Activated naive CD8-positive, alpha-beta T cell treated with anti-CD3 and anti-CD28 coated beads, Interleukin-2, amount 10 ng/mL, durations not matched to agents 7 days and 5 days (primary cell): ENCODE measurements at places on chromosomes 5 and 9. TPM values are rescaled to one million over a fixed set of nuclear protein-coding genes. Genes with fewer than 3 reads are reported as not detected.

DNA sequence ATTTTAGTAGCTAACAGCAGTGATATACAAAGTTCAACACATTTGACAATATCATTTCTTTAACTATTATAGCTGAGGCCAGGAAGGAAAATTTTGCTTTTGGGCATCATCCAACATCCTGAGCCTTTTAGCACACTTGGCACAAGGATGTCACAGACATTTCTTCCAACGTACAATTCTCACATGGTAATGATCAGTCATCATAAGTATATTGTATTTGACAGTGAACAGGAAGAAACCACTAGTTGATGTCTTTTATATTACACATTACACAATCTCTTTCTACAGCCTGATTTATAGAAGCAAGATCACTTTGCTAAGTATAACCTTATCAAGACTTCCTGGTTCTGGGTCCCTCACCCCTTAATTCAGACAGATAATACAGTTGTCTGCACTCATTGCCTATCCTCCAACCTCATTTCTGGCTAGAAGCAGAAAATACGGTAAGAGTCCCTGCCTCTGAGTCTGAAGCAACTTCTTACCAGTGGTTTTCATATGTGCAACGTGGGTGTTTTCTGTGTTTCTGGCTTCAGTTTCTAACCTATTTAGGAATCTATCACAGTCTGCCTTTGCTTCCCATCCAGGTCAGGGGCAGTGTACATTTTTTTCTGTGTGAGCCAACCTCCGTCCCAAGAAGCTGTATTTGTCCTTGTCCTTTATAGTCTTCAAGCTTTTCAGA, 167.8 kb downstream of the PAM start:
- no peak for DNase-seq

The UQCRQ gene
- total RNA-seq, result 278 TPM

- no peak for DNase-seq
Observed at GRCh38 chr5:11504886-11505193, 399.4 kb downstream of the CTNND2 start.

GRCh38 chr5:38121420-38121819, 136.9 kb upstream of the EGFLAM start:
- no peak for DNase-seq

DNA sequence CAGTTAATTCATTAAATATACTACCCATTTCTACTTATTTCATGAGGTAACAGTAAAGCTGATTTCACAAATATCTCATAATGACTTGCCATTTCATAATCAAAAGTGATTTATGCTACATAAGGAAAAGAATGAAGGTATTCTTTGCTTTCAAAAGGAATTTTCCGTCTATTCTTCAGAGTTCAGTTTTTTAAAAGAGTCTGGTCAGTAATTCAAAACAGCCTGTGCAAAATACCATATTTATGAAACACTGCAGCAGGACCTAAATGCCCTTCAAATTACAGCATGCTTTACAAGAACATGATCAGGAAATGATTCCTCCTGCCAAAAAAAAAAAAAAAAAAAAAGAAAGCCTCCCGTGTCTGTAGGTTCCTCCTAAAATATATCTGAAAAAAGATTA, 154.7 kb downstream of the KIAA0825 start:
- no peak for DNase-seq

The SOX30 gene
- 0.09 TPM for total RNA-seq

DNA sequence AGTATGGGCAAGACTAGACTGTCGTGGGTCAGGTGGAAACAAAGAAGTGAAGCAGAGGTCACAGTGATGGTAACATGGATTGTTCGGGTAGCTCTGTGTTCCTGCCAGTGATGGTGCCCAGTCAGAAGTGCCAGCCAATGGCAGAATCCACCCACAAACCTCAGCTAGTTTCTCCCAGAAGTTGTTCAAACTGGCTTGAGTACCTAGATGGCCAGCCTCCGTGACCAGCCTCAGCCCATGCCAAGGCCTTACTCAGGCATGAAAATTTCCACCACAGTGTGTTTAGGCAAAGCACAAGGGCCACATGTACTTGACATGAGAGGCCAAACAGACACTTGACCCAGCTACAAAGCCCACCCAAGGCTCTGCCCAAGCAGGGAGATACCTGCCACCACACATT, 19.4 kb upstream of the BTNL9 start:
- DNase-seq, result no peak

- no peak for DNase-seq
Observed at GRCh38 chr5:138230261-138230660, 17.1 kb upstream of the CDC23 start.

- no peak for DNase-seq
Observed at GRCh38 chr9:136051837-136052471, 43.1 kb downstream of the NACC2 start.

The HAUS6 gene
- total RNA-seq, result 27.6 TPM

- DNase-seq, result no peak
Observed at GRCh38 chr9:79776581-79776980, 204.8 kb downstream of the TLE4 start.

DNA sequence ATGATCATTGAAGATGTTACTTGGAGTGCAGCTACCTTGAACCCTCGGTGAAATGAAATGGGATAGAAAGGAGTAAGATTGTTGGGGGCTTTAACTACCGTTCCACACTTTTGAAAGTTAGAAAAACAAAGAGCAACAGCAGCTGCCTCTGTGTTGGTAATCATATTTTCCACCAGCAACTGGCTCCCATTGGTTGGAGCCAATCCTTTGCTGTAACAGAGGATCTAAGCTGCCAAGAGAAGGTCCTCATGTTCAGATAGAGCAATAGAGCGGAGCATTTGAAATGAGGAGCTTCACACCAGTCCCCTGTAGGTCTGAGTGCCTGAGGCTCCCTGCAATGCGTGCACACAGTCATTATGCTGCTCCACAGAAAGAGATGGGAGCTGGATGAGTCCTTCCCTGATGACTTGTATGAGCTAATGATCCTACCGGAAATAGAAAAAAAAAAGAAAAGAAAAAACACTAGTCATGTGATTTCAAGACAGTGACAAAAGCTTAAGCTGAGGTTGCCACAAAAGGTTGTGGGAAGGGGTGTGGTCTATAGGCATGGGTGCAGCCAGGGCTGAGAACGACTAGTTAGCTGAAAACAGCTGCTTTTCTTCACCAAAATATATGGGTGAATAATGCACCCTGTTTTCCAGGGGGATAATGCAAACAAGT, 300.7 kb downstream of the MLLT3 start:
- DNase-seq, result peak; percentile 55

The VCAN gene
- total RNA-seq, result 0.09 TPM

The ZCCHC10 gene
- total RNA-seq, result 24.5 TPM

DNA sequence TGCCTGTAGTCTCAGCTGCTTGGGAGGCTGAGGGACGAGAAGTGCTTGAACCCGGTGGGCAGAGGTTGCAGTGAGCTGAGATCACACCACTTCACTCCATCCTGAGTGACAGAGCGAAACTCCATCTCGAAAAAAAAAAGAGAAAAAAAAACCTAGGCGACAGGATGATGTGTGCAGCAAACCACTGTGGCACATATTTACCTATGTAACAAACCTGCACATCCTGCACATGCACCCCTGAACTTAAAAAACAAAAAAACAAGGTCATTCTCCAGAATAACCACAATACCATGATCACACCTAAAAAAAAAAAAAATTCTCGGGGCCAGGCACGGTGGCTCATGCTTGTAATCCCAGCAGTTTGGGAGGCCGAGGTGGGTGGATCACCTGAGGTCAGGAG, 7.5 kb upstream of the DOLPP1 start:
- DNase-seq, result no peak
